Left ventricle myocardium superior (tissue), 1 donor: ENCODE measurements at places on chromosomes 1 and 21. TPM values are rescaled to one million over a fixed set of nuclear protein-coding genes. Genes with fewer than 3 reads are reported as not detected.

GRCh38 chr1:234647758-234648157, 37.8 kb upstream of the IRF2BP2 start:
- no peak for DNase-seq

DNA sequence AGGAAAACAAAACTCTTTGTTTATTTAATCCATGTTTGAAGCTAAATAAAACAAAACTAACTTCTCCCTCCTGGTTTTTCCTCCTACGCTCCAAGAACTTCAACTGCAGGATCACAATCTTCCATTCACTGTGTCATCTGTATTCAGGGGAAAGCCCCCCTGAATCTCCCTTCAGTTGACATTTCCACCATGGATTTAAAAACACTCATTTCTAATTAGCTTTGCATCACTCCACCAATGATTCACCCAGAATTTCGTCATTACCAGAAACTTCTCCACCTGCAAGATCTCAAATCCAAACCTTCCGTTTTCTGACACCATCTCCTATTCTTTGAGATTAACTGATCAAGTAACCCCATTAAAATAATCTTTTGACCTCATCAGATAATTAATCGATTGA, 10.9 kb upstream of the RGS5 start:
- no peak for DNase-seq

The STX12 gene
- 23.7 TPM for total RNA-seq

DNA sequence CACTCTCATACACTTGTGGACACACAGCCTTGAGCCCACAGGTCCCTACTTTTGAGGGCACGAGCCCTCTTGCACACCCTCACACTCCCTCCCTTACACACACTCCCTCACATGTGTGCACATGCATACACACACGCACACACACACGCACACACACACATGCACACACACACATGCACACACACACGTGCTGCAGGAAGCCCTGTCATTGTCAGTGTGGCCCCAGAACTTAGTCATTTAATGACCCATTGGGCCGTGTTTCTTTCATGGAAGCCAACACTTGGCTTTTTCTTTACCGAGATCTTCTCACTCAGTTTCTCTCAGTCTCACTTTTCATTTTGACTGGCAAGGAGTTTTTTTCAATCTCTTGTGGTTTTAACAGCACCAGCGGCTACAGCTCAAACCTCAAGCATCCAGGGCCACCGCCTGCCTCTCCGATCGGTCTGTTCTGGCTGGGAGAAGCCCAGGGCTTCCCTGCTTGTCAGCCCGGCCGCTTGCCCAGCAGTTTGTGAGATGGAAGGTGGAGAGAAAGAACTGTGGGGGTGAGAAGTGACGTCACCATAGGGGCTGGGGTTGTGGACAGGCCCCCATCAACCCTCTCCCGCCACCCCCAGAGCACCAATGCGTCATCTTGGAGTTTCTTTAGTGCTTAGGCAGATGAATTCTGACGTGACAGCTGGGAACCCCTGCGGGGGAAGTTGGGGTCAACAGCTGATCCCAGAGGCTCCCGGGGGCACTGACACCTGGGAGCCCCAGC, 15.8 kb upstream of the TNFRSF8 start:
- DNase-seq, result no peak

- DNase-seq, result peak; percentile 58
These were observed at the start of gene PDE9A for GRCh38 chr21:42653231-42654061. PDE9A (plus strand) TSS chr21:42653621; CDS start chr21:42653815, 194 bp downstream.

GRCh38 chr1:212513586-212513985, 80.9 kb downstream of the NENF start:
- DNase-seq, result no peak

GRCh38 chr1:90509225-90510048, 207.7 kb downstream of the BARHL2 start:
- DNase-seq, result no peak

DNA sequence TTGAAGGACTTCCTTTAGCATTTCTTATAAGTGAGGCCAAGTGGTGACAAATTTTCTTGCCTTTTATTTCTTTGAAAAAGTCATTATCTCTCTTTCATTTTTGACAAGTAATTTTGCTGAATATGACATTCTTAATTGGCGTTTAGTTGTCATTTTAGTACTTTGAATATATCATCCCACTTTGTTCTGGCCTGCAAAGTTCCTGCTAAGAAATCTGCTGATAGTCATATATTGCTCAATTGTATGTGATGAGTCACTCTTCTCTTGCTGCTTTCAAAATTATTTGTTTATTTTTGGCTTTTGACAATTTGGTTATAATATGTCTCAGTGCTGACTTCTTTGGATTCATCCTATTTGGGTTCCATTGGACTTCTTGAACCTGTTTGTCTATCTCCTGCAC, 312.6 kb downstream of the DUSP10 start:
- no peak for DNase-seq

DNA sequence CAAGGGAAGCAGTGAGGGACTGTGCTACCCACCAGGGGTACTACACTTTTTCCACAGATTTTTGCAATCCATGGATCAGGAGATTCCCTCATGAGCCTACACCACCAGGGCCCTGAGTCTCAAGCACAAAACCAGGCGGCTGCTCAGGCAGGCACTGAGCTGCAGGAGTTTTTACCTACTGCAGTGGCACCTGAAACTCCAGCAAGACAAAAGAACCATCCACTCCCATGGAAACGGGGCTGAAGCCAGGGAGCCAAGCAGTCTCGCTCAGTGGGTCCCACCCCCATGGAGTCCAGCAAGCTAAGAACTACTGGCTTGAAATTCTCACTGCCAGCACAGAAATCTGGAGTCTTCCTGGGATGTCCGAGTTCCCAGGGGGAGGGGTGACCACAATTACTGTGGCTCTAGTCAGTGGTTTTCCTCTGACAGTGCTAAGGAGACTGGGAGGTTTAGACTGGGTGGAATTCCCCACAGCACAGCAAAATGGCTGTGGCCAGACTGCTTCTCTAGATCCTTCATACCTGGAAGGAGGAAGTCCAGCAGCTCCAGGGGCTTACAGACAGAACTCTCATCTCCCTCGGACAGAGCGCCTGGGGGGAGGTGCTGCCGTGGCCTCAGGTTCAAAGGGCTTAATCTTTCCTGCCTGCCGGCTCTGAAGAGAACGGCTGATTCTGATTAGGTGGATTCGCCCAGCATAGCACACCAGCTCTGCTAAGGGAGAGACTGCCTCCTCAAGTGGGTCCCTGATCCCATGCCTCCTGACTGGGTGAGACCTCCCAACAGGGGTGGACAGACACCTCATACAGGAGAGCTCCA, 437.8 kb downstream of the LTN1 start:
- DNase-seq, result no peak

- peak; percentile 49 for DNase-seq
These were observed at the start of gene RGS4 for GRCh38 chr1:163069142-163069541. RGS4 (plus strand) TSS chr1:163069361; CDS start chr1:163069485, 124 bp downstream.

DNA sequence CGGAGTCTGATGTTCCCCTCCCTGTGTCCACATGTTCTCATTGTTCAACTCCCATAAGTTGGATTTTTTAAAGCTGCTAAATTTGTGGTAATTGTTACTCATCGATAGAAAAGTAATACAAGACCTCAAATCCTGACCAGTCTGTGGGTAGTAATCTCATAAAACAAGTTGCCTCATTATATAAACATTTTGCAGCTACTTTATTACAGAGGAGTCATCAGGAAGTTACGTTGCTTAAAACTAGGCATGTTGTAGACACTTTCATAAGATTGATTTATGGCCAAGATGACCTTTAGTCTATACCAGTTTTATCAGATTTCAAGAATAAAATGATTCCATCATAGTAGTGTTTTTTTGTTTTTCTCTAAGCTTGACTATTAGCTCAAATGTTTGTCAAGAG, 208.8 kb downstream of the GIPC2 start:
- no peak for DNase-seq

DNA sequence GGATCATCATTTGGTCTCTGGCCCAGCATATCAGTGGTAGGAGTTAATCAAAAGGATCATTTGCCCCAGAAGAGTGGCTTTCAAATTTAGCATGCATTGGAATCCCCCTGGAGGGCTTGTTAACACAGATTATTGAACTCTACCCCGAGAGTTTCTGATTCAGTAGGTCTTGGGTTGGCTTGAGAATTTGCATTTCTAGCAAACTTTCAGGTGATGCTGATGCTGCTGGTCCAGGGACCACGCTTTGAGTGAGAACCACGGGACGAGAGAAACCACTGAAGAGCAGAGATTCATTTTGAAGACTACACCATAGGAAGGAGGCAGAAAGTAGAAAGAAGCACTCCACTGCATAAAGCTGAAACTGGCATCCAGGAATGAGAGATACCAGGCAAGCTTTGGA, 81.3 kb upstream of the DUSP10 start:
- DNase-seq, result no peak

DNA sequence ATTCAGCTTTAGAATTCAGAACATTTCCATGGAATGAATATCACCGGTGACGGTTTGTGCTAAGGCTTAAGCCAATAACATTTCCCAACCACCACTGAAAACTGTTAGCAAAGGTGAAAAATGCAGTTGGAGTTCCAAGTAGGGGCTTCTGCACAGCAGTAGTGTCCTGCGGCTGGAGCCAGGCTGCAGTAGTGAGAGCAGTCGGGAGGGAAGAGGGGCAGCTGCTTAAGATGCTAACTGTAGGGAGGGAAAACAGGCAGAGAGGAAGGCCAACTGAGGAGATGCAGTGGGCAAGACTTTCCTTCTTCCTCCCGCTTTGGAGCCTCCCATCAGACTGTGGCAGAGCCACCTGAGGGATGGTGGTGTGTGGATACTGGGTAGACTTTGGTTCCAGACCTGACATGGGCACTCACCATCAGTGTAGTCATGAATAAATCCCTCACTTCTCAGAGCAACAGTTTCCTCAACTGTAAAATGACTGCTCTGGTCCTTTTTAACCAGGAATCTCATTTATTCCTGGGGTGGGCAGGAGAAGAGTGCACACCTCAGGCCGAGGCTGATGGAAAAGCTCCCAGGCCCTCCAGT, 3.2 kb downstream of the F3 start:
- DNase-seq, result no peak

The ACOT7 gene
- 7.8 TPM for total RNA-seq

The MMEL1 gene
- not detected for total RNA-seq

GRCh38 chr1:172122381-172122780, 281.1 kb downstream of the DNM3 start:
- DNase-seq, result no peak

DNA sequence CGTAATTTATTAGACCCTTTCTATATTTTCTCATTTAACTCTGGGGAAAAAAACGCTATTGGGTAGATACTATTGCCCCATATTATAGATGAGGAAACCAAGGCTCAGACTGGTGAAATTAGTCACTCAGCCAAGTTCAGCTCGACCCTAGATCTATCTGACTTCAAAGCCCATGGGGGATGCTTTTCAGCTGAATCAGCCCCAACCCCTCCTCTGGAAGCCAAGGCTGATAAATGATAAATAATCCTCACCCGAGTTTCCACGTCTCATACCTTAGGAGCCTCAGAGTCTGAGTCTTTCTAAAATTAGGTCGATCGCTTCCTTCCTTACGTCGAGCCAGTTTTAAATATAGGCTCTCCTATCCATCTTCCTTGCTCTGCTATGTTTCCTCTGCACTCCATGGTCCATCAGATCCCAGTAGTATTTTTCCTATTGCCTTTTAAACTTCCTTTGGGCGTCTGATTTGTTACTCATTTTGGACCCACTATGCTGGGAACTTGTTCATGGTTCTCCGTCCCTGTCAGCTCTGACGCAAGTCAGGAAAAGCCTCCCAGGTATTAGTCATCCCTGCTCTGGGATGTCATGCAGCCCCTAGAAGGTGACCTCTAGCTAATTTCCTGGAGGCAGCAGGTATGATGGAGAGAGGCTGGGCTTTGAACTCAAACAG, 122.8 kb downstream of the PLPP3 start:
- DNase-seq, result no peak

- DNase-seq, result no peak
These were observed 2.7 kb downstream of the DUSP10 start for GRCh38 chr1:221739018-221739676.
